Left ventricle myocardium superior (tissue), 1 donor: ENCODE measurements at places on chromosomes 7 and 10.

DNA sequence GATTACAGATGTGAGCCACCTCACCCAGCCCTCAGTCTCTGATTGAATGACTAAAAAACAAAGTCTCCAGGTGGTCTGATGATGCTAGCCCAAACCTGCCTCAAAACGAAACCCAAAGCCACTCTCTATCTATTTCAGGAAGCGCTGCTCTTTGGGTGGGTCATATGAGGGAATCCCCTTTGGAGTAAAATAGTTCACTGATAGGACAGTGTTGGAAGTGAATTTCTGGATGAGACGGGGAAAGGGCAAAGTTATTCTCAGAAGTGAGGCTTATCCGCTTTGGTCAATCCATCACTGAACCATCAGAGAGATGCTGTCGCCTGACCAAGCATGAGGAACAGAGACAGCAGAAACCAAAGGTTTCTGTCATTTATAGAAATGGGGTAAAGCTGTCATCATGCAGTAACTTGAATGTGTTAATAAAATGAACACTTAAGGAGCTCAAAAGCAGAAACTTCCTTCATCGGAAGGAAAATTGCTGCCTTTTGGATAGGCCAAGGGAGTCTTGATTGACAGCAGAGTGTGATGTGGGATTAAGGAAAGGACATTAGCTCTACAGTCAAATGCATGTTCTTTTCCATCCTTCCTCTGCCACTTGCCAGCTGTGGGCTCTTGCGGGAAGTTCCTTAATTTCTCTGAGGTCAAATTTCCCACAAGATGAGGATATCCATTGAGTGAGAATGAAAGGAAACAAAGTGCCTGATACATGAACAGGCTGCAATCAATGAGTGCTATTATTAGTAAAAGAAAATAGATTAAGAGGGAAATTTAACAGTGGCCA lies 64.9 kb upstream of the C1QL3 start:
- DNase-seq: no peak

GRCh38 chr10:78861529-78862327 lies 207.0 kb upstream of the ZMIZ1 start:
- no peak for DNase-seq

GRCh38 chr10:86941991-86942421 lies 15.4 kb downstream of the MMRN2 start:
- DNase-seq: no peak

DNA sequence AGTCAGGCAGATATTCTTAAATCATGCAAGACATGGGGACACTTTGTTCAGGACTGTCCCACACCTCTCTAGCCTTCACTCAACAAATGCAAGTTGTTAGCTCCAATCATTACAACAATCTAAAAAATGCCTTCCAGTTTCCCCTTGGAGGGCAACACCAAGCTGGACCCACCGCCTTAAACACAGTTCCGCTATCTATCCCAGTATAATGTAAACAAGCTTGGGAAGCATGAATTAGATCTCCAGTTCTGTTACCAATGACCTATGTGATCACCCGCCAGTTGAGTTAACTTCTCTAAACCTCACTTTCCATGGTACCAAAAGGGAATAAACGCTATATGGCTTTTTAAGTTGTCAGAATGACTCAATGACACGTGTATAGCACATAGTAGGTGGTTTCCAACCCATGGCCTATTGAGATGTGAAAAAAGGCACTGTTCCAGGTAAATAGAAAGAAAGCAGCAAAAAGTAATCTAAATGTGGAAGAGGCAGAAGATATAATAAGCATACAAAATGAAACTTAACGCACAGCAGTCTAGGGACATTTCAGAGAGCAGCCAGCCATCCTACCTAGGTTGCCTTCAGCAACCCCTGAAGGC lies 2.4 kb upstream of the REEP3 start:
- no peak for DNase-seq
